T-helper 1 cell (primary cell): ENCODE measurements at places on chromosomes 16 and 17.

- peak; percentile 80 for DNase-seq
Observed at GRCh38 chr17:8152112-8152775, at the start of gene PER1. PER1 (minus strand) TSS chr17:8152404; CDS start chr17:8150706, 1,698 bp downstream.

GRCh38 chr16:9184354-9184690 lies 92.9 kb downstream of the HAPSTR1 start:
- no peak for DNase-seq

- DNase-seq = no peak
Observed at GRCh38 chr17:42428141-42428944, 5.3 kb upstream of the CAVIN1 start.

DNA sequence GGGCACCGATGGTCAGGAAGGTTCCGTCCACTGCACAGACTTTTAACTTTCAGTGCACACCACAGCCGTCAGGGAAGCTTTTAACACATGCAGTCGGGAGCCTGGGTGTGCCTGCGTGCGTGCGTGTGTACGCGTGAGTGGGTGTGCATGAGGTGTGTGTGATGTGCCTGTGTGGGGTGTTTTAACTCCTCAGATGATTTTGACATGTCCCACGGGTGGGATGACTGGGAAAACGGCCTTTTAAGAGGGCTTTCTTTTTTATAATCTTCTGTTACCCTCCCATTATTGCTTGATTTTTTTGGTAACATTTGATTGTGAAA lies 152.7 kb upstream of the CHMP6 start:
- DNase-seq = no peak

DNA sequence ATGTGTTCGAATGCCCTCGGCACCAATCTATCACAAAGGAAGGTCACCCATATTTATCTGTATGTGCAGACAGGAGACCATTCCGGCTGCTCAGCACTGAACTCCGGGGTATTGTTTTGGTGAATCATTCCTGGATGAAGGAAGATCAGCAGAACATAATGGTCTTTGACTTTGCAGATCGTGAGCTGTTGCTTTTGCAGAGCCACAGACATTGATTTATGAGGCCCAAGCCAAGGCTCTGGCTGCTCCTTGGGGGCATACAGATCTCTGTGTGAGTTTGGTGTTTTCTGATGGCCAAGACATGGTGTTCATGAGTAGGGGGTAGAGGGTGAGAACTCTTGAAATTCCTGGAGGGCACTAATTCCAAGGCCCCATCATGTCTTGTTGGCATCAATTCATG lies 458.8 kb upstream of the HSBP1 start:
- no peak for DNase-seq

- DNase-seq = no peak
Observed at GRCh38 chr17:47879028-47879585, 16.9 kb upstream of the SP2 start.
